ENCODE measurements at places on chromosomes 1 and 21. TPM values are rescaled to one million over a fixed set of nuclear protein-coding genes. Genes with fewer than 3 reads are reported as not detected.

Gene G0S2
- not detected for total RNA-seq

Gene PLA2G2C
- total RNA-seq: not detected

Gene OR2T10
- not detected for total RNA-seq

GRCh38 chr21:41970751-41971653 lies 17.2 kb upstream of the C2CD2 start:
- H3K4me1 ChIP-seq: peaks cover 15% of the 10 kb centered on the region
- no peak for DNase-seq
- no peak overlapping the region for H3K4me3 ChIP-seq
- no peaks in the 10 kb centered on the region for H3K36me3 ChIP-seq
- H3K27ac ChIP-seq: no peak overlapping the region

- peak overlapping the region; percentile 73 for H3K27ac ChIP-seq
- peaks cover 17% of the 10 kb centered on the region for H3K36me3 ChIP-seq
- H3K4me1 ChIP-seq: peaks cover 15% of the 10 kb centered on the region
- no peaks in the 10 kb centered on the region for H3K27me3 ChIP-seq
Measured at GRCh38 chr1:84944767-84945486, 51.9 kb upstream of the LPAR3 start.

DNA sequence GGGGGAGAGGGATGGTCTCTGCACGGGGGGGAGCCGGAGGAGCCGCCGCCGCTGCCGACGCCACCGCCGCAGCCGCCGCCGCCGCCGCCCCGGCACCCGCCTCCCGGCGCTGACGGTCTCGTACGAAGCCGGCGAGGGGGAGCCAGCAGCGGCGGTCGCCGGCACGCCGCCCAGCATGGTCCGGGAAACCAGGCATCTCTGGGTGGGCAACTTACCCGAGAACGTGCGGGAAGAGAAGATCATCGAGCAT lies 311 bp downstream of the SPEN start:
- peaks cover 14% of the 10 kb centered on the region for H3K36me3 ChIP-seq
- no peak for DNase-seq
- peaks cover 52% of the 10 kb centered on the region for H3K4me1 ChIP-seq
- H3K4me3 ChIP-seq: peak overlapping the region; percentile 95

DNA sequence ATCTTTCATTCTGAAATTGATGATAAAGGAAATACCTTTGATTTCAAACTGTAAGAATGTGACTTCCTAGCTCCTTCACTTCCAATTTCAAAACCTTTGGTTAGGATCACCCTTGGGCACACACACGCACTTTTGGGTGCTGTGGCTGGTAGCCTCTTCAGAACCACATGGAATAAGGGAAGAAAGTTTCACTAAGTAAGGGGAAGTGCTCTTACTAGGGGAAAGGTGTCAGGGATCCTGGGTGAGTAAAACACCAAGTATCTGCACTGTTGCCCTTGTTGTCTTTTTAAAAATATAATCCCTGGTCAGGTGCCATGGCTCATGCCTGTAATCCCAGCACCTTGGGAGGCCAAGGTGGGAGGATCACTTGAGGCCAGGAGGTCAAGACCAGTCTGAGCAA lies 132.4 kb downstream of the SDCCAG8 start:
- peaks cover 9% of the 10 kb centered on the region for H3K4me1 ChIP-seq
- no peaks in the 10 kb centered on the region for H3K36me3 ChIP-seq
- no peak overlapping the region for H3K27ac ChIP-seq
- no peaks in the 10 kb centered on the region for H3K27me3 ChIP-seq

GRCh38 chr1:1058921-1059493 lies 15.1 kb downstream of the RNF223 start:
- H3K36me3 ChIP-seq: peaks cover 6% of the 10 kb centered on the region
- peaks cover 3% of the 10 kb centered on the region for H3K27me3 ChIP-seq
- peak overlapping the region; percentile 75 for H3K4me3 ChIP-seq
- peaks cover 45% of the 10 kb centered on the region for H3K4me1 ChIP-seq
- peak overlapping the region; percentile 77 for H3K27ac ChIP-seq

GRCh38 chr1:42639116-42639515 lies 19.1 kb upstream of the PPIH start:
- H3K4me3 ChIP-seq: no peak overlapping the region
- H3K27ac ChIP-seq: no peak overlapping the region
- H3K4me1 ChIP-seq: no peaks in the 10 kb centered on the region
- H3K27me3 ChIP-seq: peaks cover 5% of the 10 kb centered on the region

GRCh38 chr1:235253219-235253962 lies 74.6 kb downstream of the ARID4B start:
- no peaks in the 10 kb centered on the region for H3K27me3 ChIP-seq
- H3K27ac ChIP-seq: no peak overlapping the region
- H3K4me3 ChIP-seq: no peak overlapping the region
- peak; percentile 71 for DNase-seq
- H3K36me3 ChIP-seq: peaks cover 27% of the 10 kb centered on the region
- H3K4me1 ChIP-seq: peaks cover 23% of the 10 kb centered on the region

GRCh38 chr21:41152147-41152546 lies 15.8 kb upstream of the BACE2 start:
- peaks cover 2% of the 10 kb centered on the region for H3K27me3 ChIP-seq
- H3K4me3 ChIP-seq: no peak overlapping the region
- DNase-seq: no peak
- H3K27ac ChIP-seq: no peak overlapping the region
- H3K36me3 ChIP-seq: no peaks in the 10 kb centered on the region

DNA sequence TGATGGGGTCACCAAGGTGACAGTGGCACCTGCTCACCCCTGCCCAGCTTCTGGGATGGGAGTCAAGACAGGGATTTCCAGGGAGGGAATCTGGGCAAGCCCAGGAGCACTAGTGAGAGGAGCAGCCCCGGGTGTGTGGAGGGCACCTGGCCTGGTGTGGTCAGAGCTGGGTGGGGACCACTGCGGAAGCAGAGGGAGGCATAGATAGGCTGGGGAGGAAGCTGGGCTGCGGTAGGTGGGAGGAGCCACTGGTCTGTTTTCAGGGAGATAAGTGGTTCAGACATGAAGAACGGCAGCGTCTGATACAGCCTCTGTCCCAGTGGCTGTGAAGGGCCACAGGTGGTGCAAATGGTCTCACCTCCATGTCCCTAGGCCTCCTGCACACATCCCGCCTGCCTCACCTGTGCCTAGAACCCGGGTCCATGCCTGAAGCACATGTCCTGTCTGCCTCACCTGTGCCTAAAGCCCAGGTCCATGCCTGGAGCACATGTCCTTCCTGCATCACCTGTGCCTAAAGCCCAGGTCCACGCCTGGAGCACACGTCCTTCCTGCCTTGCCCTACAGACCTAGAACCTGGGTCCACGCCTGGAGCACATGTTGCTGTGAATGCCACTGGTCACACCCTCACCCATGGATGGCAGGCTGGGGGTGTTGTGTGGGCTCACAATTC lies 325.9 kb upstream of the AJAP1 start:
- no peaks in the 10 kb centered on the region for H3K36me3 ChIP-seq
- H3K27me3 ChIP-seq: no peaks in the 10 kb centered on the region
- H3K4me3 ChIP-seq: no peak overlapping the region
- H3K27ac ChIP-seq: no peak overlapping the region
- DNase-seq: peak; percentile 30

DNA sequence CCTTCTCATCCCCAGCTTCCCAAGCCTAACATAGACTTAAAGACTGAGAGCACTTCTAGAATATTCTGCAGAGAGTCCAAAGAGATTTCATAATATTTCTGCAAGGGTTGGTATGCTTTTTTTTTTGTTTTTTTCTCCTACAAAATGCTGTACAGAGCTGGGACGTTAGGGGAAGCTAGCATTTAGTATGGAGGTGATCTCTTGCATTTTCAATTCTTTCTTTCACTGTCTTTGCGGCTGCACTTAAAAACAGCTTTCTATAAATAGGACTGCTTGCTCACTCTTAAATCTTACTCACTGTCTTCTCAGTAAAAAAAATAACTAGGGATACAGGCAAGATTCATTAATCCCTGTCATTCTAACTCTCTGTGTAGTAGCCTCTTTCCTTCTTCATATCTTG lies 7.4 kb downstream of the DSCAM start:
- H3K4me1 ChIP-seq: no peaks in the 10 kb centered on the region
- no peak overlapping the region for H3K4me3 ChIP-seq
- peaks cover 22% of the 10 kb centered on the region for H3K27me3 ChIP-seq
- H3K36me3 ChIP-seq: no peaks in the 10 kb centered on the region
- DNase-seq: no peak
- H3K27ac ChIP-seq: no peak overlapping the region

DNA sequence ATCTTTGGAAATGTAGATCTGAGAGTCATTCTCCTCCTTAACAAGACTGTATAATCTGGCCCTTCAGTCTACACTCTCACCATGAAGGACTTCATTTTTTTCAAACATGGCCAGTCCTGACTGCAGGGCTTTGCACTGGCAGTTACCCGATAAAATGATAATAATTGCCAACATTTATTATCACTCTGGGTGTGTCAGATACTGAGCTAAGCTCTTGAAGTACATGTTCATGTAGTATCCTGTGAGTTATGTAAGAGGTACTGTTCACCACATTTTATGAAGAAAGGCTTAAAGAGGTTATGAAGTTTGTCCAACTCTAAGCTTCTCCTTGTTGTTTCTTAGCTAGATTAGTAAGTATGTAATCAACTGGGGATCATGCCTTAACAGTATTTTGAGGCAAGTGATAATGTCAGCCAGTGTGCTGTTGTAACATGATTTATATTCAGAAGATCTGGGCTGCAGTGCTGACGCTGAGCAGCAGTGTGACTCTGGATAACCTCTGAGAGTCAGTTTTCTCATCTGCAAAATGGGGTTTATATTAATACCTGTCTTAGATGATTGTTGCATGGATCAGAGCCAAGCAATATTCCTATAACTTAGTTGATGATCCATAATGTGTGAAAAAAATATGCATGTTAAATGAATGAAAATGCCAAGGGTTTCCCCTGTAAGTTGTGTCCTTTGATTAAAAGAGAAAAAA lies 42.1 kb upstream of the LEPR start:
- no peak overlapping the region for H3K27ac ChIP-seq
- H3K4me1 ChIP-seq: peaks cover 2% of the 10 kb centered on the region
- no peaks in the 10 kb centered on the region for H3K36me3 ChIP-seq
- no peak overlapping the region for H3K4me3 ChIP-seq
- peaks cover 11% of the 10 kb centered on the region for H3K27me3 ChIP-seq

DNA sequence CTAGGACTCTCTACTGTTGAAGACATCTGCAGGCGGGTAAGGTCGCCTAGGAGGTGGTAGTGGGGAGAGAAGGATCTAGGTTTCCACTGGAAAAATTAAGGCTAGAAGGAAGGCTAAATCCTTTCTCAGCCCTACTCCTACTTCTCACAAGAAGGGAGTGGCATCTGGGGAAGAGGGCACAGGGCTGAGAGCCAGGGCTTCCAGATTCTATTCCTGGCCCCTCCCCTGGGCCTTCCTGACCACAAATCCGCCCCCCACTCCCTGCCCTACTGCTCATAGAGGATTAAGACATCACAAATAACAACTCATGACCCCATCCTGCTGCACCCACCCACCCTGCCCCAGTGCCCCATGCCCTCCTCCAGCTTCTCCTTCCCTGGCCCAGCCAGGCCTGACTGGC lies 2.5 kb downstream of the PHLDA3 start:
- H3K27me3 ChIP-seq: peaks cover 21% of the 10 kb centered on the region
- no peak for DNase-seq
- H3K4me3 ChIP-seq: peak overlapping the region; percentile 18
- peaks cover 20% of the 10 kb centered on the region for H3K4me1 ChIP-seq
- H3K27ac ChIP-seq: no peak overlapping the region
- H3K36me3 ChIP-seq: peaks cover 13% of the 10 kb centered on the region

DNA sequence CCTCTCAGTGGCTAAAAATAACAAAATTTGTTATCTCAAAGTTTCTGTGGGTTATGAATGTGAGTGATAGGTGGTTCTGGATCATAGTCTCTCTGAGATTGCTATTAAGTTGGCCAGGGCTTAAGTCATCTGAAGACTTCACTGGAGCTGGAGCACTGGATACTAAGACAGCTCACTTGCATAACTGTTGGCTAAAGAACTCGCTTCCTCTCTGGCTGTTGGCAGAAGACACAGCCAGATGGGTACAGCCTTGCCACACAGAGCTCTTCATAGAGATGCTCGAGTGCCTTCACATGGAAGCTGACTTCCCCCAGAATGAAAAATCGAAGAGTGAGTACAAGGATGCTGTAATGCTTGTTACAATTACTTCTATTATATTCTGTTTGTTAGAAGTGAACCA lies 333.8 kb downstream of the ZP4 start:
- H3K27me3 ChIP-seq: no peaks in the 10 kb centered on the region
- no peak for DNase-seq
- H3K27ac ChIP-seq: no peak overlapping the region
- H3K4me1 ChIP-seq: no peaks in the 10 kb centered on the region
- H3K4me3 ChIP-seq: no peak overlapping the region
- H3K36me3 ChIP-seq: no peaks in the 10 kb centered on the region

DNA sequence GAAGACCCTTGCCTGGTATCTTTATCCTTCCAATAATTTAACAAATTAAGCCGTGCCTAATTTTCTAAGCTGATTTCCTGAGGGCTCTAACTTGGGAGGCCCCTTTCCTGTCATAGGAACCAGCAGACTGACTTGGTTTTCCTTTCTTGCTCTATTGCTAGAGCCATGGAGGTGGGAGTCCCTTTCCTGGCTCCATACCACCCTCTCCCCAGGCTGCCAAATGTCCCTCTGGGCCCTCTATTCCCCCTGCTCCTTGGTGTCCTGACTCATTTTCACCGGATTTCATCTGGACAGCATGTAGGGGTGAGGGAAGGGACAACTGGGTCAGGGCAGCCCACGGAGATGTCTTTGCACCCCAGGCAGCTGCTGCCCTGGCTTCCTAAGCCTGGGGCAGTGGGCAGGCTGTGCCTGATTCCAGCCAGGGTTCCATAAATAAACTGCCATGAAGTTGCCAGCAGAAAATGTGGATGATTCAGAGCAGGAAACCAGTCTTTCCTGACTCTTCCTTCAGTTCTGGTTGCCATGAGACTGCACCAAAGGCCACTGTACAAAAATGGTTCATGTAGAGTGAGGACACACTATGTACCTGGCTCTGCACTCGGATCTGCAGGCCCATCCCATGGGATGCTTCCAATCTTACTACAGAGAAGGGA lies 38.0 kb upstream of the SERBP1 start:
- no peaks in the 10 kb centered on the region for H3K36me3 ChIP-seq
- peaks cover 8% of the 10 kb centered on the region for H3K27me3 ChIP-seq

DNA sequence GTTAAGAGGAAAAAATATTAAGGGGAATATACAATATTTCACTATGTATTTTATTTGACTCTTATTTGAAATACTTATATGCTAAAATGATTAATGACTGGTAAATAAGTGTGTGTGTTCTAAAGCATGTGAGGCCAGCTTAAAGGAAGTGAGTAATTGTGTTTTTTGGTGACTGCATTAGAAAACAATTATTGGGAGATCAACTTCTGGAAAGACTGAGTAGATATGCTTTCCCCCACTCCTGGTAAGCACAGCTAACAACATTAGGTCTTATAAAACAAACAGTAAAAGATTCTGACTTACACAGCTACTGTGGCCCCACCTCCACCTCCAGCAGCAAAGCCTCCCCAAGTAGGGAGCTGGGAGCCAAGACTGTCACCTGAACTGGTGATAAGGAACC lies 403.0 kb downstream of the SRGAP2C start:
- no peak for DNase-seq
- H3K4me3 ChIP-seq: no peak overlapping the region
- H3K4me1 ChIP-seq: peaks cover 12% of the 10 kb centered on the region
- no peaks in the 10 kb centered on the region for H3K27me3 ChIP-seq

DNA sequence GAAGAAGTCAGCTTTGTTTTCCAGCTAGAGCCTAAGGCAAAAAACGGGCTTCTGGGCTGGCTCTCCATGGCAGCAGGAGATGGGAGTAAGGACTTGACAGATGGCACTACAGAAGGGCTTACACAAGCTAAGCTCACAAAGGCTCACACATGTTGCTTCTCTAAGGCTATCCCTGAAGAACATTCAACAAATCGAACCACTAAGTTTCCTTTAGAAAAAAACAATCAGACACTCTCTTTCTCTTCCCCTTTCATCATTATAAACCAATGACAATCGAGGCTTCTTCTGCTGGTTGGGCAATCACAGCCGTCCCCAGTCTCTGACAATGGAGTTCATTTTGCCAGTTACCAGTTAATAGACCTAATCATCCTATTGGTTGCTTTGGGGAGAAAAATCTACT lies 40.5 kb downstream of the TRIT1 start:
- no peak overlapping the region for H3K27ac ChIP-seq
- no peak for DNase-seq
- peaks cover 55% of the 10 kb centered on the region for H3K36me3 ChIP-seq
- no peaks in the 10 kb centered on the region for H3K27me3 ChIP-seq
- H3K4me1 ChIP-seq: peaks cover 38% of the 10 kb centered on the region
- no peak overlapping the region for H3K4me3 ChIP-seq
